GM20000 (cell line): ENCODE measurements at places on chromosomes 4 and X.

DNA sequence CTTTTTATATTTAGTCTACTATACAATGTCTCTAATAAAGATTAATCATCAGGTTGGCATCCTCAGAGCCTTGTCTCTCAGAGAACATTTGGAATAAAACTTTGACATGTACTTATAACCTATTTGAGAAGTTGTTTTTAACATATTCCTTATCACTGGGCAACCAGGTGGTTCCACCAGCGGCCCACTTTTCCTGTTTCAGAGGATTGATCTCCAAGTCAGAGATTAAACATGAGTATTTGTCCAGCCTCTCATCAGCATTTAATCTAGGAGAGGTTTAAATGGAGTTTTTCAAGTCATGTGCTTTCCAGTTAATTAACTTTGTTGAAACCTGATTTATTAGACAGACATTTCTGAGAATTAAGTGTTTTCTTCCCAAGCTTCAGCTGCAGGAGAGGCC lies 345.5 kb downstream of the GRXCR1 start:
- DNase-seq: no peak

GRCh38 chrX:46404774-46405173 lies 140.4 kb downstream of the ZNF674 start:
- no peak for DNase-seq

DNA sequence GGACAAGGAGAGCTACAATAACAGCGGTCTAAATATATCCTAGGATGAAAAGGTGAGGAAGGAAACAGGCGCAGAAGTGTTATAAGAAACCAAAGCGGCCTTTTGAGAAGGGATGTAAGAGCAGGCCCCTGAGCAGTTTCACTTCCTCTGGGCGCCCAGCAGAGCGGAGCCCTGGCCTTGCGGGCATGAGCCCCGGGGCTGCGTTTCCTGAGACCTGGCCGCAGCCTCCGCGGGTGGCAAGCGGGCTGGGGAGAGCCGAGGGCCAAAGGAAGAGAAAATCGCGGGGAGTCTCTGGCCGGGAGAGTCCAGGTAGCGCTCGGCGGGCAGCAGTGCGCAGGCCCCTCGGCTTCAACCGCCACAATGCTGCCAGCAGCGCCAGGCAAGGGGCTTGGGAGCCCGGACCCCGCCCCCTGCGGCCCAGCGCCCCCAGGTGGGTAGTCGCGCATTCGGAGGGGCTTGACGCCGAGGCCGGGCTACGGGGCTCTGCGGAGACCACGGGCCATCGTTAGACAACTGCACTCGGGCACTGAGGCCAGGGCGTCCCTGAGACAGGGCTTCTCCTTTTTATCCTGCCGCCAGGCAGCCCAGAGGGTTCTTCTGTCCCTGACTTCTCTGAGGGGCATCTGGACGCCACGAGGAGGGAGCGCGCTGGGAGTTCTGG lies at the start of gene BANK1:
Gene BANK1, plus strand, starts transcription at position 210 of the 661 bp plus-strand sequence. Its CDS starts 151 bp downstream, at position 361.
- DNase-seq: peak; percentile 84

- no peak for DNase-seq
Observed at GRCh38 chr4:69054578-69055200, 41.6 kb upstream of the UGT2B7 start.

GRCh38 chrX:11212741-11213140 lies 80.5 kb upstream of the AMELX start:
- DNase-seq: no peak

GRCh38 chr4:55251342-55251741 lies 94.7 kb upstream of the SRD5A3 start:
- no peak for DNase-seq

DNA sequence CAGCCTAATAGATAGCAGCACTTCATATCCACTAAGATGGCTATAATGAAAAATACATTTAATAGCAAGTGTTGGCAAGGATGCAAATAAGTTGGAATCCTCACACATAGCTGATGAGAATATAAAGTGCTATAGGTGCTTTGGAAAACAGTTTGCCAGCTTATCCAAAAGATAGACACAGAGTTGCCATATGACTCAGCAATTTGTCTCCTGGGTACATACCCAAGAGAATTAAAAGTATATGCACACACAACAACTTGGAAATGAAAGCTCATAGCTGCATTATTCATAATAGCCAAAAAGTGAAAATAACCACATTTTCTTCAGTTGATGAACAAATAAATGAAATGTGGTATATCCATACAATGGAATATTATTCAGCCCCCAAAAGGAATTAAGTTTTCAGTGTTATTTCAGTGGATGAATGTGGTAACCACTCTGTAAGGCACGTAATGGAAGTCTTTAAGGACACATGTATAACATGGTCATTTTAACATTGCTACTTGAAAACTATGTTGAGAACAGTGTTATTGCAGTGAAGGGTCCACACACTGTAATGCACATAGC lies 320.9 kb upstream of the ADGRL3 start:
- DNase-seq: no peak

DNA sequence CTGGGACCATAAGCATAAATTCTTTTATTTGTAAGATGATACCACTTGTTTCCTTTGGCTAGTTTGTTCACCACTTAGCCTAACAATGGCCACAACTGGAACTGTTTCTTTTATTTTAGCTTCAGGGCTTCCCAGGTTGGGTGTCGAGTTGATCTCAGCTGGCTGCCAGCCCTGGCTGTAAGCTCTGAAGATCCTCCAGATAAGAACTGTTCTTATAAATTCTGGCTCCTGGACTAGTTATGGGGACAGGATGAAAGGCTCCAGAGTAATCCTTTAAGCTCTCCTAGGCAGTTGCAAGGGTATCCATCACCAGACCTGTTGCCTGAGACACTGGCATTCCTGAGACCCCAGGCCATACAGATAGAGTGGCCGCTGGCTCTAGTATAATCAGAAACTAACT lies 129.4 kb upstream of the ACSL4 start:
- no peak for DNase-seq

DNA sequence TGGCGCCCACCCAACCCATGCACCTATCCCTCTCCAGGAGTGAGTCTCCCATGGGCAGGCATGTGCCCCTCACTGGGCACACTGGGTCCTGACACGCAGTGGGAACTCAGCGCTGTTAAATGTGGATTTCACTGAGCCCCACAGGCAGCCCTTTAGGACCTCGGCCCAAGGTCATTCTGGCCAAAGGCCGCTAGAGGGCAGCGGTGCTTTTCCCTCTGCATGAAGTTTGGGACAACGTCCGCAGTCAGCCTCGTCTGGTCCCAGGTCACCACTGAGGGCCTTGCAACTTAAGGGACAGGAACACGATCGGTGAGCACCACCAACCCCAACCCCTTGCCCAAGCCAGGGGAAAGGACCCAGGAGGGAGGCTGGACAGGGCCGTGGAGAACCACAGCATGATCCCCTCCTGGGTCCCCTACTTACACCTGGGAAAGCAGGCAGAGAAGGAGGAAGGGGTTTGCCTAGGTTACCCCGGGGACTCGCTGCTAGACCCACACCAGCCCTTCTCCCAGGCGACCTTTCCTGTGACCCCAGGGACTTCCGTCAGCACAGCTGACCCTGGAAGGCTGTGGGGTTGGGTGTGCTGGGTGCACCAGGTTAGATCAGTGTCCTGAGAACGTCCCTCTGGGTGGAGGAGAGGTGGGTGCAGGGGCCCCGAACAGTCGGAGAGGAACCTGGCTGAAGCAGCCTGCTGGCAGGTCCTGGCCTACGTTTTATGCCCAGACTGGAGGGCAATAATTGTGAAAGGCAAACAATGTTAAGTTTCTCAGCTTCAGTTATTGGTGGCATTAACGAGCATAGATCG lies 24.0 kb downstream of the CYTL1 start:
- peak; percentile 69 for DNase-seq

DNA sequence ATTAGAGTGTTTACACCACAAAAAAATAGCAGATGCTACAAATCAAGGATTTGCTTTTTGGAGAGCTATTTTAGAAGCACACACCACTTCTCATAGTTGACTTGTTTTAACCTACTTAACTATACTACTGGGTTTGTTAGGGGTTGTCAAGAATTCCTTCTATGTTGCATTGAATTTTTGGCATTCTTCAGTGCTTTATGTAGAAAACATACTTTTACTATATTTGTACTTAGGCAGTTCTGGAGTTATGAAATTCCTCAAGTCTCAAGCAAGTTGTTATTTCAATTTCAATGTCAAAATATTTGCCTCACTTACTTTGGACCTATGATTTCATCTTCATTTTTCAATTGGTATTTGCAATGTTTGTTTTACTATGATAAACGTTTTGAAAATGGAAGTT lies 449.6 kb downstream of the GLUD2 start:
- DNase-seq: no peak

- no peak for DNase-seq
Observed at GRCh38 chr4:81359207-81359606, 112.5 kb downstream of the RASGEF1B start.

DNA sequence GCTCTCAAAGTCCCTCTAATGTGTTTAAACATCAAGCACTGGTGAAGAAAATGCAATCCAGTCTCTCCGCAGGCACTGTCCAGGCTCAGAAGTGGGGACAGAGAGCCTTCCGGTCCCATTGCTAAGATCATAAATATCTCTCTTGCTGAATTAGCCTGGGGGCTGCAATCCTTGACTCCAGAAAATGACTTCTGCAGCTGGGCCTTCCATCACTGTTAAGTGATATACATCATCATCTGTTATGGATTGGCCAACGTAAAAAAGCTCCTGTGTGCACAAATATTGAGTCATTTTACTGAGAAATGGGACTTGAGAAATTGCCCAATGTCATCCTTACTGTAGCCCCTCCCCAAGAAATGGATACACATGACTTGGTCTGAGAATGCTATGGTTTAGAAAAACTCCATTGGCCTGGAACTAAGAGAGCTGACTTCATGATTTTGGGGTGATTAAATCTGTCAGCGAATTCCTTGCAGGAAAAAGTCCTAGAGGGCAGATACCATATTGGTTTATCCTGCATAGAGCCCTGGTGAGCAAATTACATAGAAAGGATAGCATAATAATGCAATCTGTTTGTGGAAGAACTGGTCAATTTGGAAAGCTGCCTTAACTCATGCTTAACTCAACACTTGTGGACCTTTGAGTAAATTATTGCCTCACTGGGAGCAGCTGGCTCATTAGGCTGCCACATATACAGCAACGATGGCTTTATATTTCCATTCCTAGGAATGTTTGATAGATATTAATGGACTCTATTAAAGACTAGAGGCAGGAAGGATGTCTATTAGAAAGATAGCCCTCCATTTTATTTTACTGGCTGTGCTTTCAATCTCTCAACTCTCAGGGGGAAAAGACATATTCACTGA lies 346.1 kb downstream of the GBA3 start:
- DNase-seq: no peak

- no peak for DNase-seq
Observed at GRCh38 chr4:6526671-6527091, 48.3 kb upstream of the MAN2B2 start.

- DNase-seq: peak; percentile 20
Observed at GRCh38 chr4:37245391-37245954, 930 bp downstream of the NWD2 start.

GRCh38 chr4:54439831-54440243 lies 210.7 kb downstream of the PDGFRA start:
- no peak for DNase-seq

DNA sequence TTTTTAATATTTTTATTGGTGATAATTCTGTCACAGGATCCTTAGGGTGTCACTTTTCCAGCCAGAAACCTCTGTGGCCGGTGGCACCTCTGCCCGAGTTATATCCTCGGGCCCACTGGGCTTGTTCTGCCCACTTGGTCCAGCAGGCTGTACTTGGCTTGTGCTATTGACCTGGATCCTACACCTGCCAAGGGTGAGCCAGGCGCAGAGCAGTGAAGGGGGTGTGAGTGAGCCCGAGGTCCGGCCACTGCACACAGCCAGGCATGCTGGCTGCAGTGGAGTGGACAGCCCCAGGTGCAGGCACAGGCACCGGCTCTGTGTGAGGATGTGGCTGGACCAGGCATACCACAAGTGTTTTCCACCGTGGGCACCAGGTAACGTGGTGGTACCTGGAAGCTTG lies 54.7 kb upstream of the NUDT6 start:
- no peak for DNase-seq

- no peak for DNase-seq
Observed at GRCh38 chrX:48936429-48937053, 17.7 kb upstream of the PIM2 start.

GRCh38 chrX:44871931-44872820 lies 812 bp upstream of the KDM6A start:
- DNase-seq: peak; percentile 29

GRCh38 chrX:105331244-105331643 lies 110.8 kb upstream of the TEX13A start:
- no peak for DNase-seq

DNA sequence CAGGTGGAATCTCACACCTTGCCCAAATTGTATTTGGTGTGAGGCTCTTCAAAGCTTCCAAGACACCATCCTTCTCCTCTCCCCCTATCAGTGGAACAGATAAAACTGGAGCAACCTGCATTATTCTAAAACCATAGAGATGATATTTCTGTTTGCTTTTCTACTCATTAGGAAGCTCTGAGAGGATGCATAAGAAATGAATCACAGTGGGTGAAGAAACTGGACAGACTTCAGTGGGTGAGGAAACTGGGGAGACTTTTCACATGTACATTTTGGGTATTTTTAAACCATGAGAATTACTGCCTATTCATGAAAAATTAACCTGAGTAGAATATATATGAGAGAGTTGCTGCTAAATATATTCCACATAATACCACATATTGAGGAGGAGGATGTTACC lies 16.4 kb downstream of the HAND2 start:
- no peak for DNase-seq

GRCh38 chr4:123338715-123339114 lies 57.9 kb upstream of the SPRY1 start:
- DNase-seq: no peak

DNA sequence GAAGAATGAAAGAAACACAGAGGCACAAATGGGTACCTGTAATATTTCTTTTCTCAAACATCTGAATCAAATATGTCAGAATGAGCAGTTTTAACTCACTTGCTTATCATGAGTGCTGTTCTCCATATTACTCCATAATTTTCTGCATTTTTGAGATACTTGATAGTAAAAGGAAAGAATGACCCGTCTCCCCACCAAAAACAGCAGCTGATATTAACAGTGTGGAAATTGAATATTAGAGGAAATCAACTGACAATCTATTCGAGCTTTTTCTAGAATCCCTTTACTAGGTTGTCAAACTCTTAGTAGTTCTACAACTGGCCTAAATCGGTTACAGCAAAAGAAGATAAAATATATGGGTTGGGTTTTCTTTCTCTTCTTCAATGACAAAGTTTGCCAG lies 49.9 kb upstream of the HELT start:
- no peak for DNase-seq

DNA sequence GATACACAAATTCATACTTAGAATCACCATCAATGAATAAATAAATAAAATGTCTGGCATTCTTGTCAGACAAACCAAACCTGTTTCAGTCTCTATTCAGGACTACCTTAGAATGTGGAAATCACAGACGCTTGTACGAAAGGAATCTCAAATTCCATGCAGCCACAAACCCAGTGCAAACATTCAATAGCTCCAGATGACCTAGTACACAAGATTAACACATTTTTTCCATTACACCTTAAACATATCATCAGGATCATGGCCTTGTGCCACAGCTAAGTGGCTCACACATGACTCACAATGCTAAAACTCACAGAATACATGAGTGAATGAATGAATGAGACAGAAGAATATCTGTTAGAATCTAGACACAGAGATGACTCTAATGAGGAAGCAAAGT lies 134.2 kb downstream of the PWWP3B start:
- DNase-seq: no peak

GRCh38 chr4:125131891-125132680 lies 182.7 kb upstream of the FAT4 start:
- no peak for DNase-seq

GRCh38 chr4:61860376-61860775 lies 660.2 kb downstream of the ADGRL3 start:
- no peak for DNase-seq

- no peak for DNase-seq
Observed at GRCh38 chrX:71164071-71164470, 19.4 kb downstream of the NLGN3 start.

GRCh38 chr4:1166509-1167243 lies 5.7 kb downstream of the SPON2 start:
- DNase-seq: no peak
